PC-9 (cell line): ENCODE measurements at places on chromosomes 3 and 15.

GRCh38 chr3:131233900-131234668 is 147.5 kb upstream of the NUDT16 start:
- H3K27me3 ChIP-seq = no peaks in the 10 kb centered on the region
- H3K4me1 ChIP-seq = no peaks in the 10 kb centered on the region
- no peak overlapping the region for H3K4me3 ChIP-seq
- no peak for DNase-seq
- H3K27ac ChIP-seq = no peak overlapping the region

GRCh38 chr3:142889212-142890014 is 530 bp upstream of the PCOLCE2 start:
- H3K36me3 ChIP-seq = no peaks in the 10 kb centered on the region
- peaks cover 13% of the 10 kb centered on the region for H3K4me1 ChIP-seq
- no peak overlapping the region for H3K27ac ChIP-seq
- no peak for DNase-seq

DNA sequence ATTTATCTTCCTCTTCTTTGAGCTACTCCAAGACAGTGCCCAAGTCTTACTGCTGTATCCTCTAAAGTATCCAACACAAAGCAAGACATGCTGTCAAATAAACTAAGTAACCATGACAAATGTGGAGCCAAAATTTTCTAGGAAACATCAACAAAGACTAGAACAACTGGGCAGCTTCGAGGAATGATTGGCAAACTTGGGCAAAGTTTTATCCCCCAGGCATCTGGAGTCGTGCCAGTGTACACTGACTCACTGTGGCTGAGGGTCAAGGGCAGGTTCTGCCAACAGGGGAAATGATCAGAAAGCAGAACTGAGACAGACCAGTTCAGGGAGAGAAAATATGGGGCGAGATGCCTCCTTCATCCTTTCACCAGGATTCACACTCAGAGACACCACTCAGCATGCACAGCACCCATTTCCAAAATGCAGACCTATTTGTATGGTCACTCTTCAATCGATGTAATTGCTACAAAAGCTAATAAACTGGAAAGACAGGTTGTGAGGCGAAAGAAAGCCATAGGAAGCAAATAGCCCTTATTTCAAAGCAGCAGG is 65.8 kb downstream of the MB21D2 start:
- peak; percentile 99 for DNase-seq
- H3K27me3 ChIP-seq = no peaks in the 10 kb centered on the region
- H3K27ac ChIP-seq = peak overlapping the region; percentile 17
- H3K4me3 ChIP-seq = no peak overlapping the region

DNA sequence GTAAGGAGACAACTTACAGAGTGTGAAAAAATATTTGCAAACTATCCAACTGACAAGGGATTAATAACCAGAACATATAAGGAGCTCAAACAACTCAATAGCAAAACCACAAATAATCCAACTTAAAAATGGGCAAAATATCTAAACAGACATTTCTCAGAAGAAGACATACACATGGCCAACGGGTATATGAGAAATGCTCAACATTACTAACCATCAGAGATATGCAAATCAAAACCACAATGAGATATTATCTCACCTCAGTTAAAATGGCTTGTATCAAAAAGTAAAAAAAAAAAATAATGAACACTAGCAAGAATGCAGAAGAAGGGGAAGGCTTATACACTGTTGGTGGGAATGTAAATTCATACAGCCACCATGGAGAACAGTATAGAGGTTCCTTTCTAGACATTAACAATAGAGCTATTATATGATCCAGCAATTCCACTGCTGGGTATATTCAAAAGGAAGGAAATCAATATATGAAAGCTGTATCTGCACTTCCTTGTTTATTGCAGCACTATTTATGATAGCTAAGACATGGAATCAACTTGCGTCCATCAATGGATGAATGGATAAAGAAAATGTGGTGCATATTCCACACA is 998.6 kb downstream of the NAALADL2 start:
- H3K36me3 ChIP-seq = no peaks in the 10 kb centered on the region
- H3K27ac ChIP-seq = no peak overlapping the region
- H3K27me3 ChIP-seq = no peaks in the 10 kb centered on the region
- no peak overlapping the region for H3K4me3 ChIP-seq
- no peaks in the 10 kb centered on the region for H3K4me1 ChIP-seq

DNA sequence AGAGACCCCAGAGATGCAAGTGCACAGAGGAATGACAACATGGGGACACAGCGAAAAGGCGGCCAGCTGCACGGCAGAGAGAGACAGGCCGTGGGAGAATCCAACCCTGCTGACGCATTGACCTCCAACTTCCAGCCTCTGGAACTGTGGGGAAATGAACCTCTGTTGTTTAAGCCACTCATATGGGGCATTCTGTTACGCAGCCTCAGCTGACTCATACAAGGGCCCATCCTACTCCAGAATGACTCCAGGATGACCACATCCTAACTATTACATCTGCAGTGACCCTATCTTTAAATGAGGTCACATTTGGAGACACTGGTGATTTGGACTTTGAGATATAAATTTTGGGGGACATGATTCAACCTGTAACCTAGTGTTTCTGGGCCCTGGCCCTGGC is 44.0 kb downstream of the KLF15 start:
- no peaks in the 10 kb centered on the region for H3K4me1 ChIP-seq
- H3K4me3 ChIP-seq = no peak overlapping the region
- H3K27ac ChIP-seq = no peak overlapping the region
